Colonic mucosa (tissue), 4 donors: ENCODE measurements at places on chromosomes 13 and 19. TPM values are rescaled to one million over a fixed set of nuclear protein-coding genes. Genes with fewer than 3 reads are reported as not detected.

GRCh38 chr13:38045278-38046048, 175.9 kb upstream of the TRPC4 start:
- no peak for DNase-seq

- no peak for DNase-seq
These were observed 826 bp upstream of the C1QTNF9 start for GRCh38 chr13:24308488-24309020.

DNA sequence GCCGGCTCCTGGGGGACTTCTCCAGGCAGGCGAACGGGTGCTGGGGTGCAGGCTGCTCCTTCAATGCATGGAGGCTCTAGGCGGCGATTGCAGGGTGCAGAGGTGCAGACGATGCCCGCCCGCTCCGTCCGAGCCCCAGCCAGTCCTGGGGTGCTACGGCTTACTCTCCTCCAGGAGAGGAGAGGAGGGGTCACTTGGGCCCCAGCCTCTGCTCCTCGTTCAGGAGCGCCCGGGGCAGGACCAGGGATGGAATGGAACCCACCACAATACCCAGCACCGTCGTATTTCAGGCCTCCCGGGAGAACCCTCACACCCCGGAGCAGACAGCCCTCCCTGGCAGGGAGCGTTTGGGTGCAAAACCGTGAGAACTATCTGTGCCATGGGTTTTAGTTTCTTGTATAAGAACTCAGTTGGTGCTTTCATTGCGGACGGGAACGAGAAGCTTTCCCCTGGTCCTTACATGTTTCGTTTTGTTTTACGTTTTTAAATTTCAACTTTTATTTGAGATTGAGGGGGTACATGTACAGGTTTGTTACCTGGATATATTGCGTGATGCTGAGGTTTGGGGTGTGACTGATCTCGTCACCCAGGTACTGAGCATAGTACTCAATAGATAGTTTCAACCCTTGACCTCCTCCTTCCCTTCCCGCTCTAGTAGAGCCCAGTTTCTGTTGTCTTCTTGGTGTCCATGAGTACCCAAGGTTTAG, 46.8 kb downstream of the ARHGEF18 start:
- peak; percentile 29 for DNase-seq

GRCh38 chr13:53237696-53238095, 209.1 kb downstream of the OLFM4 start:
- DNase-seq = no peak

GRCh38 chr19:38792250-38793111, 3.5 kb downstream of the LGALS7B start:
- DNase-seq = peak; percentile 69

DNA sequence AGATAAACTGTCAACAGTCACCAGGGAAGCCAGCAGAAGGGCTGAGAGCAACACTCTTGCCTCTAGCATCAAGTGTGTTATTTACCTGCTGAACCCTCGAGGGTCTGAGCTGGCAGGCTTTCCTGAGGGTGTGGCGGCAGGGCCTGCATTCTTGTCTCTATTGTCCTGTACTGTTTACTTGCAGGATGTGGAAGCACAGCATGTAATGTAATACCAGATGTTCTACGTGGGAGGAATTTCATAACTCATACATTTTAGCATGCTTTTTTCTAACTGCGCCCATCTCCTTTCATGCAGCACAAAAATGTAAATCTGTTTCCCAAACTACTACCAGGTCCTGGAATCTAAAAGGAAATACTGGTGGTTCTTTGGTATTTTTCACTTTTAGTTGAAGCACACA, 153.1 kb downstream of the RGCC start:
- DNase-seq = no peak

DNA sequence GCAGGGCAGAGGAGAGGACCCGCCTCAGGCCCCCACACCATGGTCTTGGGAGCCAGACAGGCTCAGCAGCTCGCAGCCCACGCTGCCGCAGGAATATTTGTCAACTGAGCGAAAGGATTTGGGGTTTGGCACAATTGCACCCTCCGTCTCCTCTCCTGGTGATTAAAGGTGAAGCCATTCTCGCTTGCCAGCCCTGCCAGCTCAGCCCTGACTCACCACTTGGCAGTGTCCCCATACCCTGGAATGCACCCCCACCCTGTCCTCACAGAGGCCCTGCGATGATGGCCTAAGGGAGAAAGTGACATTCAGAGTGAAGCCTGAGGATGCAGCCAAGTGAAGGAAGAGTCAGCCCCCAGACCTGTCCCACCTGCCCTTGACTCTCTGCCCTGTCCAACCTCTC, 18.8 kb downstream of the CYTH2 start:
- peak; percentile 80 for DNase-seq

DNA sequence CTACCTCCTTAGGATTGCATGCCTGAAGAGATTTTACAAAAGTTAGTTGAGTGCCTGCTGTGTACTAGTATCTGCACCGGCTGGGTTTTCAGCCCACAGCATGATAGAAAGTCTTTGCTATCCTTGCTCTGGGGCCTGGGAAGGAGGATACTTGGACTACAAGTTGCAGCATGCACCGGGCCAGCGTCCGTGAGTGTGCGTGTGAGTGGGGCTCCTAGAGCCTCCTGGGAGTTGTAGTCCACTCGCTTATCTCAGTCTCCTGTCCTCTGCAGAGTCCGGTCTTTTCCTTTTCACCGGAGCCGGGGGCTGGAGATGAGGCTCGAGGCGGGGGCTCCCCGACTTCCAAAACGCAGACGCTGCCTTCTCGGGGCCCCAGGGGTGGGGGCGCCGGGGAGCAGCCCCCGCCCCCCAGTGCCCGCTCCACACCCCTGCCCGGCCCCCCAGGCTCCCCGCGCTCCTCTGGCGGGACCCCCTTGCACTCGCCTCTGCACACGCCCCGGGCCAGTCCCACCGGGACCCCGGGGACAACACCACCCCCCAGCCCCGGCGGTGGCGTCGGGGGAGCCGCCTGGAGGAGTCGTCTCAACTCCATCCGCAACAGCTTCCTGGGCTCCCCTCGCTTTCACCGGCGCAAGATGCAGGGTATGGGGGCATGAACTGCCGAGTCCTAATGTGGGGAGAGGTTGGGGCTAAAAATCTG, 20.6 kb downstream of the BRSK1 start:
- no peak for DNase-seq

- no peak for DNase-seq
These were observed 174.5 kb downstream of the KCTD12 start for GRCh38 chr13:76711550-76712182.

GRCh38 chr13:97057176-97057575, 62.9 kb upstream of the OXGR1 start:
- DNase-seq = no peak

DNA sequence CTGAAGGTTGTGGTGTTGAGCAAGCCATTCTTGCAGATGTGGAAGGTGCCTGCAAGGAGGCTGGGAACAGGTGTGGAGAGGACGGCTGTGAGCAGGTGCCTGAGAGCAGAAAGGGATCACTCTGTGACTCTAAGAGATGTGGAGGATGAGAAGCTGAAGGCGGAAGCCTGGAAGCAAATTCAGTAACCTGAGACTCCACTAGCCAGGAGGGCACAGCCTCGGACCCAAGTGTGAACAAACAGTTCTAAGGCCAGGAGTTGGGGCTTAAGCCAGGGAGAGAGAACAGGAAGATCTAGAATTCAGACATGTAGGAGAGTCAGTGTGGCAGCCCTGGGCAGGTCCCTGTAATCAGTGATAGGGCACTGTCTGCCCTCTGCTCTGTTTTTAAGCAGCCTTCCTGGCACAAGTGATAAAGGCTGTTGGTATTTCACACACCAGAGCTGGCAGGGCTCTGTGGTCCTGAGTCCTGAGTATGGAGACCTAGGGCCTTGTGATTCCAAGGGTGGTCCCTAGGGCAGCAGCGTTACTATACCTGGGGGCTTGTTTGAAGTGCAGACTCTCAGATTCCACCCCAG, 131.3 kb downstream of the SLC7A1 start:
- DNase-seq = no peak

DNA sequence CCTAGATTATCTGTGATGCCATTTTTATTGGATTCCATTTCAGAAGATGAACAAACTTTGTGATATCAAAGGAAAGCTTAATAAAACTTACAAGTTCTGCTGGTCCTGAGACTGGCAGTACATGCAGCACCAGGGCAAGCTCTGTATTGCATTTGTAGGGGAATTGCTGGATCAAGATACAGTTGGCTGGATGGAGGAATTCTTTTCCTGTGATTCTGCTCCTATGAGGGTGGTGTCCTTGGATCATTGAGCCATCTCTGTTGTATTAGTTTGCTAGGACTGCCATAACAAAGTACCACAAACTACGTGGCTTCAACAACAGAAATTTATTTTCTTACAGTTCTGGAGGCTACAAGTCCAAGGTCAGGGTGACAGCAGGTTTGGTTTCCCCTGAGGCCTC, 33.9 kb upstream of the CSNK1A1L start:
- no peak for DNase-seq

- peak; percentile 39 for DNase-seq
These were observed 2.3 kb upstream of the HAS1 start for GRCh38 chr19:51726049-51726448.

DNA sequence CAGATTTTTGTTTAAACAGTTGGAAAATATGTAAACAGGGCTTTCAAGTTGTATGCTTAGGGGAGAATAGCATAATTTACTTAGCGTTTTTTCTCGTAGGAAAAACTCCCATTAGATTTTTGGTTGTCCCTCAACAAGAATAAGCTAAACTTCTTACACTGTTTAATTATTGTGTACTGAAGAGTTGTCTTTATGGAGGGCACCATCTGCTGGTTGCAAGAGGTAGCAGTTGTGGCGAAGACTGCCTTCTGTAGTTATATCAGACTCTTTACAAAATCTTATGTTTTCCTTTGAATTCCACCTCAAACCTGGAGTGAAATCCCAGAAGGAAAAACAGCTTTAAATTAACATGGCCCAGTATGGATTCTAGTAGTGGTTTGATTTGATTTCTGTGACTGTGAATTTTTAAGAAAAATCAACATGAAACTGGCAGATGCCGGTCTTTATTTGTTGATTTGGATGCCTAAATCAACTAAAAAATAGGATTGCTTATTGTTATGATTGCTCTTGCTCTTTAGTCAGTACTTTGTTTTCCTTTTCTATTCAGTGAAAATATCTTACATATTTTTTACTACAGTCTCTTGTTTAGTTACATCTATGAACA, 53.4 kb downstream of the PDS5B start:
- DNase-seq = peak; percentile 48

DNA sequence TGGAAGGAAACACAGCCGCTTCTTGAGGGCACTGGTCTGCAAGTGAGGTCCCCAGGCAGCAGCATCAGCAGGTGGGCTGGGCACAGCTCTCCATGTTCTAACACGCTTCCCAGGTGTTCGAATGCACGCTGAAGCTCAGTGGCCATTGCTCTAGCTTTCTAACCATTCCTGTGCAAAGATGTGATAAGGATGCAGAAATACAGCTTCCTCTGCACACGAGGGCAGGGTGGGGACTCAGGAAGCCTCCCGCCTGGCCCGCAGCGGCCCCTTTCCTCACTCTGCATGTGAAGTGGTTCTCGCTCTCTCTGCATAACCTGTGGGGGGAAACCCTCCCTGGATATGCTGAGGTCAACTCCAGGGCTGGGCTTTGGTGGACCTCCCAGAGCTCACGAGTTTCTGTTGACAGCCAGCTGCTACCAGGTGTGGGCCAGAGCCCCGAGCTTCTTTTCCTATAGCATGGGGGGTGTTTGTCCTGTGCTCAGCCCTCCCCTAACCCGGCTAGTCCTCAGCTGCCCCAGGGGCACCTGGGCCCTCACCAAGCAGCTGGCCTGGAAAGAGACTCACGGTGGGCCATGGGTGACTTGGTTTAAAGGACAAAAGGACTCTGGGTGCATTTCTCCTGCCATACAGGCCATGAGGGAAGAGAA, 168.2 kb downstream of the TEX29 start:
- DNase-seq = peak; percentile 5

DNA sequence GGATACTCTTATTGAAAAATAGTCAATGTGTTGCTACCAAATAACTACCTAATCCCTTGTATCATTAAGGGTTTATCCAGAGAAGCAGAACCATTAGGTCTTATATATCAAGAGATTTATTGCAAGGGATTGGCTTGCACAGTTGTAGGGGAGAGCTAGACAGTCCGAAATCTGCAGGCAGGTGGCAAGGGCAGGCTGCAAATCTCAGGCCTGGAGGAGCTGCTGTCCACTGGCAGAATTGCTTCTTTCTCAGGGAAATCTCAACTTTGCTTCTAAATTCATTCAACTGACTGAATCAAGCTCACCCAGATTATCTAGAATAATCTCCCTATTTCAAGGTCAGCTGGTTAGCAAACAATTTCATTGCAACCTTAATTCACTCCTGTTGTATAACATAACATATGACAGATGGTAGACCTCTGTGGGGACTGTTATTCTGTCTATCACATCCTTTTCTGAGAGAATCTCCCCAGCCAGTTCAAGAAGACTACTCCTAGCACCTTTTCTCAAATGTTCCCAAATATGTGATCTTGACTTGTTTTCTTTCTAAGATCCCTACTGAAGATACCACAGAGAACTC, 194.2 kb downstream of the NHLRC3 start:
- DNase-seq = no peak

DNA sequence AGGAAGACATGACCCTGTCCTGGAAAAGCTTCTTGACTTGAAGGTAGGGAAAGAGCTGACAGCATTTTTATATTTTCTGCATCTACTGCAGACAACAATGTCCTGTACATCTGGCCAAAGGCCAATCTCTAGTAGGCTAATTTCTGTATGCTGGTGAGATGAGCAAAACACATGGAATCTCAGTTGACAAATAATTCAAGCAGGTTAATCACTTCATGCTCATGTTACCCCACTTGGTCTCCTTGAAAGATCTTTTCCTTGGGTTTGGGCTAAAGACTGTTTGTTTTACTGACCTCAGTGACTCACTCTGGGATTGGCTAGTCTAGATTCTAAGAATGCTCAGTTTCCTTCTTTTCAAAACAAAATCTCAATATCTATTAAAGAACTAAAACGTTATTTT, 298.8 kb downstream of the LMO7 start:
- DNase-seq = no peak

DNA sequence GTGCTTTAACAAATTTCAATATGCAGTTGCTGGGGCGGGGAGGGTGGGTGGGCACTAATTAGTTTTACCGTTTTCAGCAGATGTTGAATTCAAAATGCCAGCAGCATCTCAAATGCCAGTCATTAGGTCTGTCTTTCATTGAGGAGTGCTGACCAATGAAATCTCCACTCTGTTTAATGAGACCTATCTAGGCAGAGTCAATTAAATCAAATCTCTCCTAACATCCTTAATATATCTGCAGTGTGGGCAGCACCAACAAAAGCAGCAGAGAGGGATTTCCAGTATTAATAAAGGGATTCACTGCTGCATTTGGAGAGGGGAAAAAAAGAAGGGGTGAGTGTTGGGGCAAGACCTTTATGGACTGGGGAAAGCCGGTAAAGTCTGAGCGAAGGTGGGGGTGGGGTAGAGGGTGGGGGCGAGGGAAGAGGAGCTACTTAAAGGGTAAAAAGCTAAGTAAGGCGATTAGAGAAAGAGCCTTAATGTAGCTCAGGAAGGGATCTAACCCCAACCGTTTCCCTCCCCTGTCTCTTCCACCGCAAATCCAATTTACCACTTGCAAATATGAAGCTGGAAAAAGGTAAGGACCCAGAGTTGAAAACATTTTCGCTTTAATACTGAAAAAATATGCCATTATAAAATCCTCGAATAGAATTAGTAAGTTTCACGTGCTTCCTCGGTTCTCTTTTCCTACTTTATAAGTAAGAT, 4.5 kb downstream of the SLITRK1 start:
- no peak for DNase-seq

The MAST3 gene
- 24.3 TPM for total RNA-seq

The NLRP4 gene
- not detected for total RNA-seq

The AMH gene
- total RNA-seq = 5.1 TPM

The HCN2 gene
- 0.40 TPM for total RNA-seq

The ELOF1 gene
- 33.8 TPM for total RNA-seq

The EFNA2 gene
- 86.1 TPM for total RNA-seq

The GPC6 gene
- 2.3 TPM for total RNA-seq

The SOX1 gene
- not detected for total RNA-seq

The CCL25 gene
- total RNA-seq = not detected

The SH2D3A gene
- 44.3 TPM for total RNA-seq

The PROZ gene
- total RNA-seq = not detected

The KLK4 gene
- total RNA-seq = 1.2 TPM

The ZNF98 gene
- total RNA-seq = not detected
